Smooth muscle cell of the brain vasculature (primary cell): ENCODE measurements at places on chromosomes 12 and 14.

DNA sequence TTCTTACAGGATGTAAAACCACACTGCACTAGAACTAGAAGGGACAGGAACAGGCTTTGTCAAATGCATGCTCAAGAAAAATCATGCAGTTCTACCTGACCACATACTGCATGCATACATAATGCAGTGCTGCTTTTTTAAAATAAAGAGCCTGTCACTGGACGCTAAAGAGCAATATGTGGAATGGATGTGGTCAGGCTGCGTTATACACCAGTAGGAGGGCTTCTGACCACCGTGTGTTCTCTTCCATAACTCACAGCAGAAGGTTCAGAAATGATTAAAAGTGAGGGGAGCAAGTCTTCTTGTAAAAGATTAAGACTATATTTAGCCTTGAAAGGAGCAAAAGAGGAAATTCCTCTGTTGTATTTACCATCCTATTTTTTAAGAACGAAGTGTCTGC lies 392.0 kb downstream of the EMP1 start:
- no peak for DNase-seq

GRCh38 chr12:121505513-121505912 lies 75.3 kb downstream of the KDM2B start:
- no peak for DNase-seq

DNA sequence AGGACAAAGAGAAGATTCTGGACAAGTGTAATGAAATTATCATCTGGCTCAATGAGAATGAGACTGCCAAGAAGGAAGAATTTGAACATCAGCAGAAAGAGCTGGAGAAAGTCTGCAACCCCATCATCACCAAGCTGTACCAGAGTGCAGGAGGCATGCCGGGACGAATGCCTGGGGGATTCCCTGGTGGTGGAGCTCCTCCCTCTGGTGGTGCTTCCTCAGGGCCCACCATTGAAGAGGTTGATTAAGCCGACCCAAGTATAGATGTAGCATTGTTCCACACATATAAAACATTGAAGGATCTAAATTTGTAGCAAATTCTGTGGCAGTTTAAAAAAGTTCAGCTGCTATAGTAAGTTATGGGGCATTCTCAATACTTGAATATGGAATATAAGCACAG lies 174.3 kb upstream of the CCND2 start:
- DNase-seq: no peak

DNA sequence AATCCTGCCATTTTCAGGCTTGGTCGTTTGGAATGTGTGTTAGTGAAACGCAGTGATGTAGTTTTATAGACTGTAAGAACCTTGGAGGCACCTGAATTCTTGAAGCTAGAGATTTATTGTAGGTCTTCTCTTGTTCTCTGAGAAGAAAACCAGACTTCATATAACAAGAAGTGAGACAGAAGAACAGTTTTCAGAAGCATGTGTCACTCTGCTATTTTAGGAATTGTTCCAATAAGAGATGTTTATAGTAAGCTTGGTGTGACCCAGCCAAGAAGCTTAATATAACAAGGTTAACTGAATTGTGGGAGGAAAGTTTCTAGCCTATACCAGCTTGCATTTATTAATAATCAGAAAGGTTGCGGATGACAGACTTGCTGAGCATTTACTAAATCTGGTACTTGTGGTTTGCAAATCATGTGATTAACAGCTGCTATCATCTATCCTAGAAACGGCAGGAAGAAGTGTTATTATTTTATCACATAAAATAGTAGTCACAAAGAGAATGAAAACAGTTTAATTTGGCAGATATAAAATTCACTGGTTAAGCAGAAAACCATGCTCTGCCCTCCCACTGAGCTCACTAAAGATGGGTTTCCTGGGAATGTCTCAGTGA lies 49.2 kb upstream of the BCAT1 start:
- peak; percentile 72 for DNase-seq

DNA sequence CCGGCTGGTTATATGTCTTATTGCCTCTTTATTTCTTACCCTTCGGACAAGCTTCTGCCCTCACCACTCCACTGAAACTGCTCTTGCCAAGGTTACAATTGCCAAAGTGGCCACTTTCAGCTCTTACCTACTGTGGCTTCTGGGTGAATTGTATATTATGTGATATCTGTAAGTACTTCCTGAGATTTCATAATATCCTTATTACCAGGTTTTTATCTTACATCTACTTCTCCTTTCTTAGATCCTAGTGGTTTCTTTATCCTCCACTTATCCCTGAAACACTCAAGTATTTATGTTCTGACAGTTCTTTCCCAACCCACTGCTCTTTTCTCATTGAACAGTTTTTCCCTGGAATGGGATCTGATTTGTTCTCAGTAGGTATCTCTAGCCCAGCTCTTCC lies 10.5 kb downstream of the CELA1 start:
- no peak for DNase-seq

GRCh38 chr12:13090054-13090453 lies 13.4 kb downstream of the GSG1 start:
- no peak for DNase-seq

DNA sequence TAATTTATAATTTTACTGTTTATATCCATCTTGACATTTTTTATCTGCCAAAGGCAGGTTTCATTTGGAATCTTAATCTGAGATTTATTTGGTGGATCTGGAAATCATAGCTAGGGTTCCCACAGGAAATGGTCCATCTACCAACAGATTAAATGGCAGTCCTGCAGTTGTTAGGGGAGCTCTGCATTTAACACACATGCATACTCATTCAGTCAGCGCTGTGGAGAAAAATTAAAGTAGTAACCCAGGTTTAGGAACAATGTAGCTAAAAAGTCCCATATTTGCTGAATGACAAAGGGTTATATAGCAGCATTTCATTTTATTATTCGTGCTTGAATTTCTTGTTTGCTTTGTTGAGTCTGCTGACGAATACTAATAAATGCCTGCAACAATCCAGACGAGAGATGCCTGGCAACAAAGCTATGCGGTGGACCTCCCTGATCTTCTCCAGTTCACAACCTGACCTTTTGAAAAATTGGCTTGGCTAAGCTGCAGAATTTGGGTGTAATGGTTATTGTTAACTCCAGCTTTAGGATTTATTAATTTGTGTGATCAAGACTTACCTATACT lies 59.8 kb downstream of the MIPOL1 start:
- DNase-seq: no peak

GRCh38 chr12:114682106-114682784 lies 1.7 kb downstream of the TBX3 start:
- DNase-seq: no peak
